ENCODE measurements at places on chromosomes 1 and 21.

GRCh38 chr1:15196807-15197530 is 43.4 kb downstream of the TMEM51 start:
- peaks cover 18% of the 10 kb centered on the region for H3K4me1 ChIP-seq
- no peak overlapping the region for H3K27ac ChIP-seq
- no peak for DNase-seq
- no peaks in the 10 kb centered on the region for H3K36me3 ChIP-seq

DNA sequence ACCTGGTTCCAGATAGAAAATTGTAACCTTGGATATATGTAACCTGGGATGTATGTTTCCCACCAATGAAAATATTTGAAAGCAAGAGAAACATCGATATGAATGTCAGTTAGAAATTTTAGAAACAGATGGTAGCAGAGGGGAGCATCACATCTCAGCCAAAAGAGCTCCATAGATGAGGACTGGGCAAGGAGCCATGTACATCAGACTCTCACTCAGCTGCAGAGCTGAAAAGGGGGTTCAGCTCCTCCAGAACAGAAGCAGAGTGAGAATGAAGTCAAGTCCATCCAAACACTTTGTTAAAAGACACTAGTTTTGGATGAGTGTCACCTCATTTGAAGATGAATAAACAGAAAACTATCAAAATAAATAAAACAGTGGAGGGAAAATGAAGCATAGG is 202.4 kb downstream of the HMCN1 start:
- no peaks in the 10 kb centered on the region for H3K4me1 ChIP-seq
- H3K4me3 ChIP-seq: no peak overlapping the region
- H3K36me3 ChIP-seq: no peaks in the 10 kb centered on the region
- no peak overlapping the region for H3K27ac ChIP-seq
- no peak for DNase-seq
- no peaks in the 10 kb centered on the region for H3K27me3 ChIP-seq

- no peaks in the 10 kb centered on the region for H3K4me1 ChIP-seq
- H3K27me3 ChIP-seq: no peaks in the 10 kb centered on the region
- no peak overlapping the region for H3K4me3 ChIP-seq
- DNase-seq: no peak
Observed at GRCh38 chr1:15066191-15066590, 87.4 kb upstream of the TMEM51 start.

- no peak for DNase-seq
Observed at GRCh38 chr1:88680471-88680870, 3.6 kb upstream of the PKN2 start.

GRCh38 chr1:152347116-152347728 is 12.6 kb downstream of the FLG2 start:
- H3K4me1 ChIP-seq: no peaks in the 10 kb centered on the region
- H3K36me3 ChIP-seq: no peaks in the 10 kb centered on the region
- H3K4me3 ChIP-seq: no peak overlapping the region
- no peaks in the 10 kb centered on the region for H3K27me3 ChIP-seq
- DNase-seq: peak; percentile 53

DNA sequence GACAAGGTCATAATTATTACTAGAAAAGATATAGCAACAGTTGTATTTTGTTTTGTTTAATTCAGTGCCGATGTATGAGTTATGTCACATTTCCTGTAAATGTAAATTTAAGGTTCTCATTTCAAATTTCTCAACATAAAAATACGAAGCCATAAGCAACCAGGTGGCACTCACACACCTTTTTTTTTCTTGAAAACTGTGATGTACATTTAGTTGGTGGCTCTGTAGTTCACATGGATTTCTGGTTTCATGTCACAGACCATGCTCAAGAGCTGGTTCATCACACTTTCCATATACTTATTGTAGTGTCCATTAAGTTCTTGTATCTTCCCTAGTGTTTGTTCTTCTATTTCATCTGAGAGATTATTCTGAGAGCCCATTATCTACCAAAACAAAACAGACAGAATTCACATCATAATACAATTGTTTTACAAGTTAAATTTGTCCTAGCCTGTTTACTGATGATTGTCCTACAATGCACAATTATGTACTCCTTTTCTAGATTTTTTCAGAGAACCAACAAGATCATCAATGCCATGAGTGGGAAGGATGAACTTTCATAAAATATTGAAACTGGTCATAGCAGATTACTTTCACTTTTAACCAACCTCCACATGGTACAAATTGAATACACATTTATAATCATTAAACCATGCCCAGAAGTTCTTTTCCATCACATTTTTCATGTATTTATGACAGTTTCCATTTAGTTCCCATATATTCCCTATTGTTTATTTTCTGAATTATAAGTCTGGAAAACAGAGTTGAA is 17.1 kb downstream of the ATP6V1G3 start:
- no peaks in the 10 kb centered on the region for H3K27me3 ChIP-seq
- H3K36me3 ChIP-seq: no peaks in the 10 kb centered on the region
- DNase-seq: no peak
- no peaks in the 10 kb centered on the region for H3K4me1 ChIP-seq
- no peak overlapping the region for H3K27ac ChIP-seq

GRCh38 chr21:45149021-45149420 is 74.6 kb downstream of the ADARB1 start:
- H3K27me3 ChIP-seq: no peaks in the 10 kb centered on the region
- H3K4me3 ChIP-seq: no peak overlapping the region
- peaks cover under 1% of the 10 kb centered on the region for H3K4me1 ChIP-seq
- H3K36me3 ChIP-seq: no peaks in the 10 kb centered on the region
- H3K27ac ChIP-seq: no peak overlapping the region
- DNase-seq: no peak

DNA sequence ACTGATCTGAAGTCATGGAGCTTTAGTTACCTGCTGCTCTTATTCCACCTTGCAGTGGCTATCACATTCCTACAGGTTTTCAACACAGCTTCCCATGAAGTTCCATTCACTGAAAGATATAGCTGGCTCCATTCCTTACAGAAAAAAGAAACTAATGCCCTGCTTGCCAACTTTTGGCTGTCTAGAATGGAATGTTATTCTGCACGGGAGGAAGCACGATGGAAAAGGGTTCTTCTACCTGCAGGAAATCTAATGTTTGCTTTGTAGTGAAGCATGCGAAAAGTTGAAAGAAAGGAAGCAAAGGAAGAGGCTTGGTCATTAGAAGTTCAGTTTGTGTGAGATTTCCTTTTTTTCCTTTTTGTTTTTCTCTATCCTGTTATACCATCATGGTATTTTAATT is 32.6 kb downstream of the GIPC2 start:
- no peak overlapping the region for H3K27ac ChIP-seq
- no peaks in the 10 kb centered on the region for H3K27me3 ChIP-seq
- no peak overlapping the region for H3K4me3 ChIP-seq
- no peak for DNase-seq
- H3K36me3 ChIP-seq: no peaks in the 10 kb centered on the region

DNA sequence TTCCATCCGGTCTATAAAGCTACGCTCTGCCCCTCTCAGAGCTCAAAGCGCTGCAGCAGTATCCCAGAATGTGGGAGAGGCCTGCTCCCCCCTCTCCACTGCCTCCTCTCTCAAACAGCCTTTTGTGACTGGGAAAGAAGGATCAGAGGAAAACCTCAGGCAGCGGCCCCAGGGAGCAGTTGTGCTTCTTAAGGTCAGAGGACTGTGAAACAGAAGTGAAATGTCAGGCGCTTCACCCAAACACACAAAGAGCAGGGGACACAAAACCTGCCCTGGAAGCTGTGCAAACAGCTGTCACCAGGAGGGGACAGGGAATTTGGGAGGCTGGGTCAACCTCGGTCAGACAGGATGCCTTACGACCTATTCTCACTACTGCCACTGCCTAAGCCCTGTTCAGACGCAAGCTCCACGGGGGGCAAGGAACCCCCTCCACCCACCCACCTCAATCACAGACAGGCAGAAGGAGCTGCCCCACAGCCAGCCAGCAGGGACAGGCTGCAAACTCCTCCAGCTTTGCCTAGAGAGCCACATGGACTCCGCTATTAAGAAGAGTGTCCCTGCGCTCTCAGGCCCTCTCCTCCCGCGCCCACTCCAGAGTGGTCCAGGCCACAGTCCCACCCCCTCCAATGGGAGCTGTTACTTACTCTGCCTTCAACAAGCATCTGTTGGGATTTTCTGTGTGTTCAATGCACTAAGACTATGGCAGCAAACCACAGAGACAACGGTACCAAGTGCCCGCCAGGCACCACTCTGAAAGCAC is 14.6 kb downstream of the SSBP3 start:
- H3K4me3 ChIP-seq: no peak overlapping the region
- peaks cover 12% of the 10 kb centered on the region for H3K36me3 ChIP-seq
- DNase-seq: no peak
- H3K27me3 ChIP-seq: no peaks in the 10 kb centered on the region
- no peaks in the 10 kb centered on the region for H3K4me1 ChIP-seq

DNA sequence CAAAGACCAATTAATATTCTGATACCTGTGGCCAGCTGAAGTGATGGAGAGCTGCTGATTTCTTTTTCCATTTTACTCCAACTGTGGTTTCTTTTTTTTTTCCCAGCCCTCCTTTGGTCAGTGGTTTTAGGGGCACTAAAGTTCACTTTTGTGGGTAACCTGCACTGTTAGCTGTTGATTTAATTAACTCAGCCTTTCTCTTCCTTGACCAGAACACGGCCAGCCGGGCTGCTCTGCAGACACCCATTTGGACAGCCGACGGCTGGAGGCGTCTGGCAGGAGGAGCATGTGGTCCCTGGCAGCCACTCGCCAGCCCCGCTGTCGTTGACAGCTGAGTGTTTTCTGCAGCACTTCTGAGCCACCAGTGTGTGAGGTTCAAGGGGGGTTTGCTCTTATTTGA is 136.2 kb upstream of the RUNX3 start:
- DNase-seq: peak; percentile 71
- no peaks in the 10 kb centered on the region for H3K4me1 ChIP-seq
- H3K27ac ChIP-seq: no peak overlapping the region
- H3K4me3 ChIP-seq: no peak overlapping the region

- peaks cover 15% of the 10 kb centered on the region for H3K4me1 ChIP-seq
- no peak overlapping the region for H3K27ac ChIP-seq
- H3K4me3 ChIP-seq: no peak overlapping the region
Observed at GRCh38 chr1:20730690-20731056, 1.8 kb downstream of the SH2D5 start.

DNA sequence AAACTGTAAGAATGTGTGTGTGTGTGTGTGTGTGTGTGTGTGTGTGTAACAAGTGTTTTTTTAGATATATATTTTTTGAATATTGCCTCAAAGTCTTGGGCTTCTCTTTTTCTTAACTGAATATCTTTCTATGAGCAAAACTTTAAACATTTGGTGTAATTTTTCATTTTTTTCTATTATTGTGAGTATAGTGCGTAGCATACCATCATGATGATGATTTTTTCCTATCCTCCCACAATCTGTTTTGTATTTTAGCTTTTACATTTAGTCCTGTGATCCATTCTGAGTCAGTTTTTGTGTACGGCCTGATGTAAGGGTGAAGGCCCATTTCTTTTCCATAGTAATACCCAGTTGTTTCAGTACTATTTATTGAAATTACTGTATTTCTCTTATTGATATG is 680.6 kb downstream of the TTLL7 start:
- no peaks in the 10 kb centered on the region for H3K4me1 ChIP-seq
- H3K4me3 ChIP-seq: no peak overlapping the region
- no peak overlapping the region for H3K27ac ChIP-seq
- no peak for DNase-seq
- H3K36me3 ChIP-seq: no peaks in the 10 kb centered on the region
- H3K27me3 ChIP-seq: no peaks in the 10 kb centered on the region

DNA sequence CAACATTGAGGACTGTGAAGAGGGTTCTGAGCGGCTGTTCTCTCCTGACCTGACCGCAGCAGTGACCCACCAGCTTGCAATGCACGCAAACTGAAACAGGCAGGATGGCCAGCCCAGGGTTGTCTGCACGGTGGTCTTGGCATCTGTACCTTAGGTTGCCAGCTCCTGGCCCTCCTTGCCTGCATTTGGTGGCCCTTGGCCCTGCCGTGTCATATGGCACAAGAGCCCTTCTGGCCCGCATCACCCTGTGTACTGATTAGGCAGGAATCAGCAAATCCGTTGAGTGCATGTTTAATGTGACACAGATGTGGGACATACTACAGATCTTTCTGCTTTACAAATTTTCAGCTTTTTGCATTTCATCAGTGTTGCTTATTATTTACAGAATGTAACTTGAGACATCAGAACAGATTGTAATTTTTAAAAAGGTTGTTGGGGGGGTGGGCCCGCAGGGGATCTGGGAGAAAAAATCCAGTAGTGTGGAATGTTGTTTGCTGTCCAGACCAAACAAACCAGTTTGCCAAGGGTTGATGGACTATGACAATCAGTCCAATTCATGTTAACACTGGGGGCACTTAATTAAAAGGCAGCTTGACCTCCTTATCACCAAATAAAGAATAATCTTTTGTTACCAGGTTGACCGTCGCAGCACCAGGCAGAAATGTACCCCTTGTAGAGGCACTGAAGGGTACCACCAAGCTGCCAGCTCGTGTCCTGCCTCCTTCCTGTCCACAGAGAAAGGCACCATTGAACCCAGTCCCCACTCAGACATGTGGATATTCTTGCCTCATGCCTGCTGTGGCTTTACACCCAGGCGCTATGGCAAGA is 132.6 kb downstream of the DHRS3 start:
- H3K27ac ChIP-seq: no peak overlapping the region
- no peaks in the 10 kb centered on the region for H3K36me3 ChIP-seq
- peaks cover 8% of the 10 kb centered on the region for H3K4me1 ChIP-seq
- no peak overlapping the region for H3K4me3 ChIP-seq
- DNase-seq: no peak

GRCh38 chr21:32951041-32951440 is 74.7 kb upstream of the OLIG2 start:
- H3K4me1 ChIP-seq: no peaks in the 10 kb centered on the region
- H3K36me3 ChIP-seq: no peaks in the 10 kb centered on the region
- H3K27me3 ChIP-seq: peaks cover 8% of the 10 kb centered on the region

GRCh38 chr1:184945029-184945428 is 29.3 kb downstream of the NIBAN1 start:
- H3K4me3 ChIP-seq: no peak overlapping the region
- DNase-seq: peak; percentile 46
- no peaks in the 10 kb centered on the region for H3K27me3 ChIP-seq
- H3K4me1 ChIP-seq: no peaks in the 10 kb centered on the region

DNA sequence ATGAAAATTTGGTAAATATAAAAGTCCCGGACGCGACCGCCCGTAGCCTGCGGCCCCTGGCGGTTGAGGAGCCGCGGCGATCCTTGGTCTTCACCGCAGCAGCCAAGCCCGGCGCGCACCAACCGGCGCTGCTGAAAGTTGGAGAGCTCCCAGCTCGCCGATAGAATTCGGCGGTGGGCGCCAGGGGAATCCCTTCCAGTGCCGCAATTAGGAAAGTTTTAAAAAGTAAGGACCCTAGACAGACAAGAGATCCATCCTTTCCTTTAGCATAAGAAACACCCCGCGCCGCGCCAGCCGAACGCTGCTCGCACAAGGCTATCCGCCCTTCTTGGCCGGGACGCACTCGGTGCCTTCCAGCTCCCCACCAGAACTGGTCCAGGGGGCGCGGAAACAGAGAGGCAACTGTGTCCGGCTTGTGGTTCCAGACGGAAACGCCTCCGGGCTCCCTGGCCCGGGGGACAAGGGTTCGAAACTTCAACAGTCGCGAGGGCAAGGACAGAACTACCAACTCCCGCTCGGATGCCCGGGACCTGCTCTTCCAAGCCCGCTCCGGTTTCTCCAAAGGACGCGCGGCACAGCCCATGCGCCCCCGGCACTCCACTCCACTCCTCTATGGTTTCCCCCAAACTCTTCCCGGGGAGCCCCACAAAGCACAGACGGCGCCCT is 1.7 kb downstream of the FAM78B start:
- peak; percentile 44 for DNase-seq
- no peak overlapping the region for H3K4me3 ChIP-seq
- H3K36me3 ChIP-seq: no peaks in the 10 kb centered on the region
- H3K27me3 ChIP-seq: peaks cover 9% of the 10 kb centered on the region
- no peak overlapping the region for H3K27ac ChIP-seq

- H3K4me1 ChIP-seq: no peaks in the 10 kb centered on the region
- H3K36me3 ChIP-seq: no peaks in the 10 kb centered on the region
- H3K27ac ChIP-seq: no peak overlapping the region
- H3K4me3 ChIP-seq: no peak overlapping the region
Observed at GRCh38 chr21:34761758-34762330, 93.0 kb downstream of the CLIC6 start.

Data from fibroblast of lung (primary cell).